ENCODE measurements at places on chromosomes 16 and 17. TPM values are rescaled to one million over a fixed set of nuclear protein-coding genes. Genes with fewer than 3 reads are reported as not detected.

DNA sequence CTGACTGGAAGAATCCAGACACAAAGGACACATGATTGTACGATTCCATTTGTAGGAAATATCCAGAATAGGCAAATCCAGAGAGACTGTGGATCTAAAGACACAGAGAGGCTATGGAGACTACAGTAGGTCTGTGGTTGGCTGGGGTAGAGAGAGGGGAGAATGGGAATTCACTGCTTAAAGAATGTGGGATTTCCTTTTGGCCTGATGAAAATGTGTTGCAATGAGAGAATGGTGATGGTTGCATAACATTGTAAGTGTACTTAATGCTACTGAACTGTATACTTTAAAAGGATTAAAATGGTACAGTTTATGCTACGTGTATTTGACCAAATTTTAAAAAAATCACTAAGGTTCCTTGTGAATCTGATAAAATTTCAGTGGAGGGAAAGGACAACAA lies 62.1 kb downstream of the GPRC5B start:
- H3K4me1 ChIP-seq: peaks cover 6% of the 10 kb centered on the region
- no peaks in the 10 kb centered on the region for H3K27me3 ChIP-seq
- H3K4me3 ChIP-seq: no peak overlapping the region
- DNase-seq: peak; percentile 17
- no peaks in the 10 kb centered on the region for H3K36me3 ChIP-seq

DNA sequence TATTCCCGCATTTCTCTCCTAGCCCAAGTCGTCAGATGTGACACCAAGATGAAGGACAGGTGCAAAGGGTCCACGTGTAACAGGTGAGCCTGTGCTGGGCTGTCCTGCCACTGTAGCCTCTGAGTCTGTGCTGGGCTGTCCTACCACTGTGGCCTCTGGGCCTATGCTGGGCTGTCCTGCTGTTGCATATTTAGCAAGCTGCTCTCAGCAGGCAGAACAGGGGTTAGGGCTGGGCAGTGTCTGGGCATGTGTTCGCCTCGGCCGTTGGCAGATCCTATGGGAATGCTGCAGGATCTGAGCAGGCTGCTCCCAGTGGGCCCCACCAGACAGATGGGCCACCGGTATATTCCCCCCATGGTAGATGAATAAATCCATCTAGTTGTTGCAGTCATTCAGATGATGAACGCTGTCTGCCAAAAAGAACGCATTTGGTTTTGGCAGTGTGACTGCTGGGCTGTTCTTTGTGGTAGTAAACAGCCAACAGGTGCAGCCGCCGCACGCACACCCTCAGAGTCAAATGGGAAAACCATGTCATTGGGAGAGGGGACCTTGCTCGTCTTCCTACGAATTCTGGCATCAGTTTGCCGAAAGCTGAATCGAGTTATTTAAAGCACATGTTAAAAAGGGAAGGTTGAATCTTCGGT lies 49.2 kb downstream of the CRISPLD2 start:
- H3K27ac ChIP-seq: no peak overlapping the region
- peaks cover 37% of the 10 kb centered on the region for H3K27me3 ChIP-seq
- DNase-seq: no peak
- no peaks in the 10 kb centered on the region for H3K4me1 ChIP-seq
- H3K36me3 ChIP-seq: no peaks in the 10 kb centered on the region

- H3K4me1 ChIP-seq: no peaks in the 10 kb centered on the region
- H3K4me3 ChIP-seq: no peak overlapping the region
- peak; percentile 36 for DNase-seq
- H3K27me3 ChIP-seq: no peaks in the 10 kb centered on the region
- no peaks in the 10 kb centered on the region for H3K36me3 ChIP-seq
Measured at GRCh38 chr17:66123163-66123562, 68.8 kb downstream of the CEP112 start.

DNA sequence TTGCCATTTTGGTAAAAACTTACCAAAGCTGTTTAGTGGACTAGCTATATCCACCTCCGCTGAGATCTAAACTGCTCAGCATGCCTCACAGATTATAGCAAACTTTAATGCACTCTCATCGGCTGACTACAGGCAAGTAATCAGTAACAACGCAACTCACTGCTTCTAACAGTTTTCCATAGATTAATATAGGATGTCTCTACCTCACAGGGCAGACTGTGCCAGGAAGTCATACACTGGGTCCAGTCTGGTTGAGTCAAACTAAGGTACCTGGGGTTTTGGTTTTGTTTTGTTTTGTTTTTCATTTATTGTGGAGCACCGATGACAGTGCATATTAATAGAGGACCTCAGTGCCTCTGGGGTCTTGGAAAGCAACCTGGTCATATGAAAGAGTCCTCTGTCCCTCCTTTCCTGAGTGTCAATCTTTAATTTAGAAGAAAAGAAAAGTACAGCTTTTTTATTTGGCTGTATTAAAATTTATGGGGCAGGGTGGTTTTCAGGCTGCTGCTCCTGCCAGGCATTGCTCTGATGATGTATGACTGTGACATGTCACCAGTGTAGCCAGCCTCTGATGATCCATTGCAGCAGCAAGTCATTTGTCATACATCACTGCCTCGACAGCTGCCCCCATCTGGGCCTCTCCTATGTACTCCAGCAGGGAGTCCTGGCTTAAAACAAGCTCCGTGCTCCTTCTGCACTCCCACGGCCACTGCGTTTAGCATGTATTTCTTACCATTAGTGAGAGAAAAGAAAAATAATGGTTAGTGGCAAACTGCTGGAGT lies 854.1 kb downstream of the KCNJ2 start:
- H3K36me3 ChIP-seq: no peaks in the 10 kb centered on the region
- H3K27me3 ChIP-seq: no peaks in the 10 kb centered on the region
- H3K4me3 ChIP-seq: no peak overlapping the region
- H3K4me1 ChIP-seq: no peaks in the 10 kb centered on the region
- H3K27ac ChIP-seq: no peak overlapping the region
- no peak for DNase-seq

- H3K27me3 ChIP-seq: peaks cover 55% of the 10 kb centered on the region
- no peaks in the 10 kb centered on the region for H3K4me1 ChIP-seq
- no peak for DNase-seq
- no peak overlapping the region for H3K27ac ChIP-seq
- H3K4me3 ChIP-seq: no peak overlapping the region
Measured at GRCh38 chr17:77735566-77736198, 222.8 kb upstream of the TNRC6C start.

GRCh38 chr17:46011711-46012505 lies 12.9 kb downstream of the STH start:
- H3K36me3 ChIP-seq: no peaks in the 10 kb centered on the region
- no peak for DNase-seq
- H3K4me3 ChIP-seq: no peak overlapping the region

DNA sequence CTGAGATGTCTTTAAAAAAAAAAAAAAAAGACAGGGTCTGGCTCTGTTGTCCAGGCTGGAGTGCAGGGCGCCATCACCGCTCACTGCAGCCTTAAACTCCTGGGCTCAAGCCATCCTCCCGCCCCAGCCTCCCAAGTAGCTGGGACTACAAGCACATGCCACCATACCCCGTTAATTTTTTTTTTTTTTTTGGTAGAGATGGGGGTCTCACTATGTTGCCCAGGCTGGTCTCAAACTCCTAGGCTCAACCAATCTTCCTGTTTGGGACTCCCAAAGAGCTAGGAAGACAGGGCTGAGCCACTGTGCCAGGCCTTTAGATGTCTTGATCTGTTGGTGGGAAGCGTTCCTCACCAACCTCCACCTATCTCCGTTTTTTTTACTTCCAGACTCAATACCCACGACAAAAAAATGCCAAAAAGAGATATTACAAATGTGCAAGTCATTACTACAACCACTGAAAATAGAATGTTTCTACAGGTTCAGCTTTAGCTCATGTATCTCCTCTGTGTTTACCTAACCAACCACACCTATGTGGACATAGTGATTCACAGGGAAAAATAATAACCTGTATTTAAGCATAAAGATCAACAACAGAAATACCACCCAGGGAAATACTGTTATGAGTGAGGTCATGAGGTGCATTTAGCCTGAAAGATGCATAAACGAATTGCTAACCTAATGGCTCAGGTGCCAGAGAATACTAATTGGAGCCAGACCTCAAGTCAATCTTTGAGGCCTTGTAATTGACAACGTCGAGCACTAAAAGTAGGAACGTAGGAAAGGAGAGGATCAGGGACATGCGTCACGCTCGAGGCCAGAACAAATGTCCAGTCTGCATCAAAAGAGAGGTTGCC lies 22.6 kb downstream of the NACA2 start:
- no peak overlapping the region for H3K27ac ChIP-seq
- no peaks in the 10 kb centered on the region for H3K27me3 ChIP-seq
- H3K4me1 ChIP-seq: peaks cover 10% of the 10 kb centered on the region
- no peaks in the 10 kb centered on the region for H3K36me3 ChIP-seq
- peak; percentile 20 for DNase-seq

GRCh38 chr17:60231691-60232090 lies 81.9 kb downstream of the CA4 start:
- DNase-seq: no peak
- H3K4me1 ChIP-seq: peaks cover 6% of the 10 kb centered on the region
- H3K36me3 ChIP-seq: peaks cover 32% of the 10 kb centered on the region
- H3K27ac ChIP-seq: no peak overlapping the region
- H3K27me3 ChIP-seq: no peaks in the 10 kb centered on the region
- H3K4me3 ChIP-seq: no peak overlapping the region

DNA sequence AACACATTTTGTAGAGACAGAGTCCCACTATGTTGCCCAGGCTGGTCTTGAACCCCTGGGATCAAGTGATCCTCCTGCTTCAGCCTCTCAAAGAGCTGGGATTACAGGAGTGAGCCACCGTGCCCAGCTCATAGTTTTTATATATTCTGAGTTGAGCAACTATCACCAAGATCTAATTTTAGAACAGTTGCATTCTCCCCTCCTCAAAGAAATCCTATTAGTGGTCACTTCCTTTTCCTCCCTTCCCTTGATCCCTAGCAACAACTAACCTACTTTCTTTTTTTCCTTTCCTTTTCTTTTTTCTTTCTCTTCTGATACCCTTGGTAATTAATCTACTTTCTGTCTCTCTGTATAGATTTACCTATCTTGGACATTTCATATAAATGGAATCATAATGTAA lies 61.5 kb upstream of the B4GALNT2 start:
- H3K4me3 ChIP-seq: no peak overlapping the region
- peaks cover 6% of the 10 kb centered on the region for H3K4me1 ChIP-seq
- no peak overlapping the region for H3K27ac ChIP-seq
- no peak for DNase-seq

Gene PABPN1L
- not detected for total RNA-seq

- H3K27me3 ChIP-seq: peaks cover 34% of the 10 kb centered on the region
- DNase-seq: no peak
- H3K27ac ChIP-seq: no peak overlapping the region
- H3K4me3 ChIP-seq: no peak overlapping the region
- H3K4me1 ChIP-seq: peaks cover 9% of the 10 kb centered on the region
- H3K36me3 ChIP-seq: no peaks in the 10 kb centered on the region
Measured at GRCh38 chr17:63987221-63988126, 10.7 kb upstream of the PRR29 start.

- H3K36me3 ChIP-seq: no peaks in the 10 kb centered on the region
- H3K4me3 ChIP-seq: no peak overlapping the region
Measured at GRCh38 chr17:65696739-65697394, 135.4 kb upstream of the AXIN2 start.

Gene NPIPB9
- total RNA-seq: 2.1 TPM

Gene SCGB1C2
- not detected for total RNA-seq

Gene MILR1
- total RNA-seq: 9.8 TPM

- H3K4me3 ChIP-seq: no peak overlapping the region
- peaks cover 32% of the 10 kb centered on the region for H3K27me3 ChIP-seq
- DNase-seq: no peak
- H3K27ac ChIP-seq: no peak overlapping the region
Measured at GRCh38 chr17:40447148-40447644, 3.9 kb downstream of the IGFBP4 start.

Gene RNF135
- total RNA-seq: 31.0 TPM

Gene HAP1
- 0.49 TPM for total RNA-seq

Gene TOX3
- total RNA-seq: not detected

GRCh38 chr16:49085686-49086085 lies 196.0 kb downstream of the CBLN1 start:
- peaks cover 2% of the 10 kb centered on the region for H3K36me3 ChIP-seq
- H3K27ac ChIP-seq: no peak overlapping the region
- no peak overlapping the region for H3K4me3 ChIP-seq
- peak; percentile 2 for DNase-seq
- no peaks in the 10 kb centered on the region for H3K4me1 ChIP-seq

Gene KRT33A
- total RNA-seq: not detected

DNA sequence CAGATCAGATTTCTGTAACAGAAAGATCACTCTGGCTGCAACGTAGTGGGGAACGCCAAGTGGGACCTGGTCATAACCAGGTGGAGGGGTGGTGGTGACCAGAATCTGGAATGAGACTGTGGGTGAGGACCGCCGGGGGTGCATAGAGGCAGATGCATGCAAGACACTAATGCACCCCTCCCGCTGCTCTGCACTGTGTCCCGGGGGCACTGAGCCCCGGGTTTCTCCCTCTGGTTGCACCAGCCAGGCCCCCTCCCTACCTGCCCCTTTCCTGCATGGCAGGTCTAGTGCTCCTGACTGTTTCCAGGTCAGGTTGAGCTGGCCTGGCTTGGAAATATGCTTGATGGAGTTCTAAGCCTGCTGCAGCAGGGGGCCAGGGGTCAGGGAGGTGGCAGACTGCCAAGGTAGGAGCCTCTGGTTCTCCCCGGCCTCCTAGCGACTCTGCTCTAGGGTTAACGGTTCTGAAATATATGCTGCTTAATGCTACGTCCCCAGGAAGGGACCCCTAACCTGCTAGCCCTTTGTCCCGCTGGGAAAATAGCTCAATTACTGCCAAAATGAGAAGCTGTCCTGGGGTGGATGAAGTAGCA lies 94.3 kb downstream of the SDK2 start:
- H3K4me1 ChIP-seq: no peaks in the 10 kb centered on the region
- H3K36me3 ChIP-seq: no peaks in the 10 kb centered on the region
- no peak overlapping the region for H3K27ac ChIP-seq
- H3K4me3 ChIP-seq: no peak overlapping the region

Gene C1QTNF8
- total RNA-seq: not detected

DNA sequence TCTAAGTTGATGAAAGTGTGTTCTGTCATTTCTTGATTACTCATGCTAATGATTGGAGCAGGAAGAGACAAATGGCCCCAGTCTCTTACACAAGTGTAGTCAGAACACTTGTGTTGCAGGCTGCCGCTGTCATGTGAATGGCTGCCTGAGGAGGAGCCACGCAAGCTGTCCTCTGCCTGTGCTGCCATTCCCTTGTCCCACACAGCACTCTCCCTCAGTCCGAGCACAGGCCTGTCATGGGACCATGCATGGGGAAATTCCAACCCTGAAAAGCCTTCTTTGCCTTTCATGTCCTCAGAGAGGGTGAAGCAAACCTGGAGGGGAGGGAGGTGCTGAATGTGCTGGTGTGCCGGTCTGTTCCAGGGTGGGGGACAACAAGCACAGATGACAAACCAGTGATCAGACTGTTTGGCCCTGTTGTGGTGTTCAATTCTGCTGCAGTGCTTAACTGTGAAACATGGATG lies 109.4 kb downstream of the MRTFB start:
- no peak overlapping the region for H3K27ac ChIP-seq
- H3K4me3 ChIP-seq: no peak overlapping the region
- H3K36me3 ChIP-seq: no peaks in the 10 kb centered on the region
- peaks cover 15% of the 10 kb centered on the region for H3K4me1 ChIP-seq

- DNase-seq: no peak
- peaks cover 47% of the 10 kb centered on the region for H3K4me1 ChIP-seq
- no peak overlapping the region for H3K27ac ChIP-seq
- peaks cover 82% of the 10 kb centered on the region for H3K36me3 ChIP-seq
- no peaks in the 10 kb centered on the region for H3K27me3 ChIP-seq
Measured at GRCh38 chr16:9095171-9095570, 3.7 kb downstream of the HAPSTR1 start.

- no peaks in the 10 kb centered on the region for H3K36me3 ChIP-seq
- H3K4me3 ChIP-seq: no peak overlapping the region
- no peaks in the 10 kb centered on the region for H3K27me3 ChIP-seq
- no peak for DNase-seq
- no peaks in the 10 kb centered on the region for H3K4me1 ChIP-seq
Measured at GRCh38 chr17:10022416-10022815, 117.3 kb upstream of the RCVRN start.

Gene MRPL45
- 37.2 TPM for total RNA-seq

Gene SEPTIN12
- not detected for total RNA-seq

Gene NTN3
- not detected for total RNA-seq

Data from MCF 10A (cell line).